Activated CD8-positive, alpha-beta T cell treated with anti-CD3 and anti-CD28 coated beads for 36 hours (primary cell): ENCODE measurements at places on chromosomes 5 and 9. TPM values are rescaled to one million over a fixed set of nuclear protein-coding genes. Genes with fewer than 3 reads are reported as not detected.

The CCDC112 gene
- 1.5 TPM for total RNA-seq

The EGFL7 gene
- total RNA-seq, result 1.1 TPM

The OSMR gene
- not detected for total RNA-seq

The SPINK7 gene
- total RNA-seq, result not detected

The IQGAP2 gene
- 37.7 TPM for total RNA-seq

The GRM6 gene
- total RNA-seq, result not detected

The TGFBI gene
- total RNA-seq, result not detected

GRCh38 chr5:142239394-142240159 is 85.2 kb downstream of the SPRY4 start:
- no peaks in the 10 kb centered on the region for H3K36me3 ChIP-seq
- no peak overlapping the region for H3K4me3 ChIP-seq
- H3K4me1 ChIP-seq, result peaks cover 7% of the 10 kb centered on the region

DNA sequence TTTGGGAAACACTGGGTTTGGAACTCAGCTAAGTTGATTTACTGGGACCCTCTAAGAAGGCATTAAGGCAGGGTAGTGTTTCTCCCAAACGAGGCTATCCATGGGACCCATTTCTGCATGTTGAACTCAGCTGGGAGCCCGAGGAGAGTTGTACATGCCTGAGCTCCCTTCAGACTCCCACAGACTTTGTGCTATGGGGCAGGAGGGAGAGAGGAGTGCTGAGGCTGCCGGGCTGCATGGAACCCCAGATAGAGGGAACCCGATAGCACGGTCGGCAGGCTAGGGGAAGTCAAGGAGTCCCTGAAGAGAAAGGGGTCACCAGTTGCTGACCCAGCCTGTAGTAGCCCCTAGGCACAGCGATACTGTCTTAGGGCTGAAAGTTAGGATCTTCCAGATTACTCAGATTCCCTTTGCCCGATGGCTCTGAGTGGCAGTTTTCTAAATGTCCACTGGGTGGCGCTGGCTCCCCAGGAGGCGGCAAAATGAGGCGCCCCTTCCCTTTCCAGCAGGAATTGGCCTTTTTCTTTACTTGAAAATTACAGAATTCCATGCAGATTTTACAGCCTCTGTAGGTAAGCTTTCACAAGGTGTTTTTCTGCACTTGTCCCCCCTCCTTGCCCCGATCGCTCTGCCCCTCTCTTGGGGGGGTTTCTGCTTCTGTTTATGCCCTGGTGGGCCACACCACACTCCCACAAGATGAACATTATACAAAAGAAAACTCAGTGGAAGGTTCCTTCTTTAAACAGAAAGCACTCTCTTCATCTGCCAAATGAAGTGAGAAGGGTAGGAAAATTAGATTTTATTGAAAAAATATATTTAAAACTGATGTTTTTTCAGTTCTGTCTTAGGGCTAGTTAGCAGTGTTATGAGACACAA is 17.8 kb downstream of the NANS start:
- DNase-seq, result peak; percentile 72
- peak overlapping the region; percentile 89 for H3K27ac ChIP-seq
- peaks cover 16% of the 10 kb centered on the region for H3K36me3 ChIP-seq
- no peaks in the 10 kb centered on the region for H3K27me3 ChIP-seq

DNA sequence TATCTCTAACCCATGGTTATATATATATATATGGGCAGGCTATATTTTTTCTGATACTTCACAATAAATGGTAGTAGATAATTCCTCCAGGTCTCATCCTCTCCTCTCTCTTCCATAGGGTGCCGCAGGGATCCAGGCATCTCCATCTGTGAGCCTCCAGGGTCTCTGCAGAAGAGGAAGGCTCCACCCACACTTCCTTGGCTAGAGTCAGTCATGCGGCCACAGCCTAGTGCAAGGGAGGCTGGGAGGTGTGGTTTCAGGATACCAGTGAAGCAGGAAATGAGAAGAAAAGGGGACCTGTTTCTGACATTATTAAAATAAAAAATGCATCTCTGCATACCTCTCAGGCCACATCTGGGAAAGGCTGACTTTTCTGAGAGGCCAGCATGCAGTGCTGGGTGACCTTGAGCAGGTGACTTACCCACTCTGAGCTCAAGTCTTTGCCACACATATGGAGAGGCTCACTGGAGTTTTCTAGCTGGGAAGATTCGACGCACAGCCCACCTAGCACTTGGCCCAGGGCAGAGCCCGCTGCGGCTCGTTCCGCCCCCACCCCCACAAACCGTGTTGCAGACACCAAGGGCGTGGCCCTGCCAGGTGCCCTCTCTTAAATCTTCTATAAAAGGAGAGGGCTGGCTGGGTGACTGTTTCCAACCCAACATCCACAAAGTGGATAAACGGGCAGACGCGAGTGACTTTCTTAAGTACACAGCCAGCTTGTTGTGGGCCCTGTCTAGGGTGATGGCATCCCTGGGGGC is 47.9 kb downstream of the OLFM1 start:
- H3K36me3 ChIP-seq, result no peaks in the 10 kb centered on the region
- peaks cover 11% of the 10 kb centered on the region for H3K27me3 ChIP-seq
- no peak overlapping the region for H3K4me3 ChIP-seq

DNA sequence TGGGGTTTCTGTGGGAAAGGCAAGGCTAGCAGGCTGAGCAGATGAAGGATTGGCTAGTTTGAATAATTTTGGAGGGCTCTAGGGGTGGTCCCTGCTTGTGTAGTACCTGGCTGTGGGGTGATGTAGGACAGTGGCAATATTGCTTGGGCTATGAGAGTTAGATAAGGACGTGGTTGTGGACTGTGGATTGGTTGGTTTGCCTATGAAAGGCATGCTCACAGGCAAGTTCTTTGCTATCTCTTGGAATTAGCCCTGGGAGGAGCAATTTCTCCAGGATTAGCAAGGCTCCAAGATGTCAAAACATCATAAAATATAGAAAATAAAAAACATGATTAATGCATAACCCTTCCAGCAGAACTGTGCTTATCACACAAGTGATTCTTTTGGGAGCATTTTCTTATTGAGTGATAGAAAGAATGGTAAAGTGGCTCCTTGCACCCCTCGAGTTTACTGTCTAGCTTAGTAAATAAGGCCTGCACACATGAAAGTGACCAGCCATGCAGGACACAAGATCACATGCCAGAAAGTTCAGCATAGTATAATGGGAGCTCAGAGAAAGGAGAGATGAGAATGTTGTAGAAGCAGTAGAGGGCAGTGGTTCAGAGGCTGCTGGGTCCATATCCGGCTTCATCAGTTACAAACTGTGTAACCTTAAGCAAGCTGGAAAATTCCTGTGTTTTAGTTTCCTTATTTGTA is 13.8 kb downstream of the AOPEP start:
- no peak overlapping the region for H3K27ac ChIP-seq
- no peaks in the 10 kb centered on the region for H3K27me3 ChIP-seq
- H3K4me3 ChIP-seq, result no peak overlapping the region
- peaks cover 22% of the 10 kb centered on the region for H3K36me3 ChIP-seq
- no peak for DNase-seq
- H3K4me1 ChIP-seq, result no peaks in the 10 kb centered on the region

GRCh38 chr5:74679966-74680365 is 5.1 kb upstream of the HEXB start:
- H3K36me3 ChIP-seq, result no peaks in the 10 kb centered on the region
- H3K4me1 ChIP-seq, result no peaks in the 10 kb centered on the region
- H3K4me3 ChIP-seq, result no peak overlapping the region
- H3K27me3 ChIP-seq, result no peaks in the 10 kb centered on the region

- no peaks in the 10 kb centered on the region for H3K36me3 ChIP-seq
- DNase-seq, result no peak
- H3K27ac ChIP-seq, result no peak overlapping the region
- H3K27me3 ChIP-seq, result peaks cover 5% of the 10 kb centered on the region
- H3K4me1 ChIP-seq, result no peaks in the 10 kb centered on the region
- H3K4me3 ChIP-seq, result no peak overlapping the region
These were observed 36.3 kb upstream of the CTXN3 start for GRCh38 chr5:127612441-127613141.

DNA sequence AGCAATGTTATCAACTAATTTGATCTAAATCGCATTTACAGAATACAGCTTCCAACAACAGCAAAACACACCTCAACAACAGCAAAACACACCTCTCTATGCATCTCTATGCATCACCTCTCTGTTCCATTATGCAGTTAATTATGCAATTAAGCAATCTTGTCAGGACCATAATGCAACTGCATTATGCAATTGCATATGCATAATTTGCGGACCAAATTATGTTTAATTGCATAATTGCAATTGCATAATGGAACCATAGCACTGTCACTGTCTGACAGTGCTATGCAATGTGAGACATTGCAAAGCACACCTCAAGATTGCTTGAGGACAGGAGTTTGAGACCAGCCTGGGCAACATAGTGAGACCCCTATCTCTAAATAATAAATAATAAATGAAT is 80.4 kb upstream of the PRSS3 start:
- H3K4me1 ChIP-seq, result peaks cover 4% of the 10 kb centered on the region
- DNase-seq, result no peak
- no peak overlapping the region for H3K27ac ChIP-seq
- H3K36me3 ChIP-seq, result no peaks in the 10 kb centered on the region

- peaks cover 3% of the 10 kb centered on the region for H3K36me3 ChIP-seq
- peaks cover 75% of the 10 kb centered on the region for H3K4me1 ChIP-seq
- no peak overlapping the region for H3K4me3 ChIP-seq
- no peak overlapping the region for H3K27ac ChIP-seq
These were observed 50.3 kb downstream of the ARHGAP26 start for GRCh38 chr5:142820447-142820846.

DNA sequence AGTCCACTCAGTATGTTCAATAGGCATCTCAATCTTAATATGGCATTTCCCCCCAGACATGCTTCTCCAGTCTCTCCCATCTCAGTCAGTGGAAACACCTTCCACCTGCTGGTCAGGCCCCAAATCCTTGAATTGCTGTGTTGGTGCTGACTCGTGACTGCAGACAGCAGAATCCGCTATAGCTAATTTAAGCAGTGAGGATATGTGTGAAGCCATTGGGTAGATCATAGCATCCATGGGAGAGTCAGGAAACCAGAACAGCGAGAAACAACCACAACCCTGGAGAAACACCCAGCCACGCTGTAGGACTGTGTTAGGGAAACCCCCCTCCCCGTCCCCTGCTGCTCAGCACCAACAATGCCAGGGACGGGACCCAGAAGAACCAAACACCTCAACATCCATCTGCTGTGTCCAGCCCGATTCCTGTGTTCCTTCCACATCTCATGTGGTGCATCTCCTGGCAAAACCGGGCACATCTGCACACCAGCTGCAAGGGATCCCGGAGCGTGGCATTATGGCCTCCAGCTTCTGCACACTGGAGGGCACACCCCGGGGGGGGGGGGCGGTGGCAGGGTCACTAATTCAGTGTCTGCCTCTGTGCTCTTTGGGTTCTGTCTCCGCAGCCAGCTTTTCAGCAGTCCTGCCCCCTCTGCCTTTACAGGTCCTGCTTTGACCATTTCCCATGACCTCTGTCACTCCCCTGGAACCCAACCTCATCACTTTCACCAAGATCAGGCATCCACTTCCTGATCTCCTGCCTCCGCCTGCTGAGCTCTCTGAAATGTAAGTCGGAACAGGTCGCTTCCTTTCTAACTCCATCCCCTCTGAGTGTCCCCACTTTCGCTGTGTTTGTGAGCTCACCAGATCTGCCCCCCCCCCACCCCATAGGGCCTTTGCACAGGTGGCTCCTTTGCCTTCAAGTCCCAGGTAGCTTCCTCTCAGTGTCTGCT is 2.4 kb upstream of the PLEKHG4B start:
- no peak for DNase-seq
- H3K27me3 ChIP-seq, result peaks cover 34% of the 10 kb centered on the region
- no peak overlapping the region for H3K27ac ChIP-seq
- no peak overlapping the region for H3K4me3 ChIP-seq
- H3K36me3 ChIP-seq, result no peaks in the 10 kb centered on the region

DNA sequence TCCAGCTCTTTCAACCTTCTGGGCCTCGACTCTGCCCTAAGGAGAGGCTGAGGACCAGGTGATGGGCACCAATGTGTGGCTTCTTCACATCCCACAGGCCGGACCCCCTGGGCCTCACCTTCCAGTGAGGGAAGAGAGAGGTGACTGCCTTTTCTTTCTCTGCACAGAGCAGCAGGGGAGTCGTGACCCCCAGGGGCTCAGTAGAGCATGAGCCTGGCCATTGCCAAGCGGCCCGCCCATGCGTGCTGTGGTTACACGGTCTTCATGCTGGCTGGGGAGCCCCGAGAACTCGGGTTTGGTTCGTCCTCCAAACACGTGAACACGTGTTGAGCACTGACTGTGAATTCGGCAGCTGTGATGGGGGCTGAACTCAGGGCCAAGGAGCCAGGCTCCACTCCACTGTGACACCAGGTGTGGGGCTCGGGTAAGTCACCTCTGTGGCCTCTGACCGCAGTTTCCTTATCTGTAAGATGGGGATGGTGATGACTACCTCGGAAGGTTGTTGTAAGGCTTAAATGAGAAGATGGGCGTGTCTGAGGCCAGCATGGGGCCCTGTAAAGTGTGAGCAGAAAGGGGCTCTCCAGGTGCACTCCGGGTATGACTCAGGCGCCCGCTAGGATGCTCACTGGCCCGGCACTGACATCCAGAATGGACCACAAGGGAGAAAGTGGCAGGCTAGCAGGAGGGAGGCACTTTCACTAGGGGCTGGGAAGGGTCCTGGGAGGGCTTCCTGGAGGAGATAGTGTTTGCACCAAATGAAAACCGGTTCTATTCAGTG is 13.4 kb upstream of the GRHPR start:
- H3K4me1 ChIP-seq, result peaks cover 24% of the 10 kb centered on the region
- H3K27me3 ChIP-seq, result no peaks in the 10 kb centered on the region
- no peak overlapping the region for H3K4me3 ChIP-seq
- DNase-seq, result peak; percentile 87
- peak overlapping the region; percentile 59 for H3K27ac ChIP-seq
